ENCODE measurements at places on chromosomes 13 and 19.

- DNase-seq, result no peak
Observed at GRCh38 chr19:45790942-45791341, 1.7 kb downstream of the DMWD start.

- DNase-seq, result no peak
Observed at GRCh38 chr13:50171590-50172282, 156.5 kb downstream of the KCNRG start.

DNA sequence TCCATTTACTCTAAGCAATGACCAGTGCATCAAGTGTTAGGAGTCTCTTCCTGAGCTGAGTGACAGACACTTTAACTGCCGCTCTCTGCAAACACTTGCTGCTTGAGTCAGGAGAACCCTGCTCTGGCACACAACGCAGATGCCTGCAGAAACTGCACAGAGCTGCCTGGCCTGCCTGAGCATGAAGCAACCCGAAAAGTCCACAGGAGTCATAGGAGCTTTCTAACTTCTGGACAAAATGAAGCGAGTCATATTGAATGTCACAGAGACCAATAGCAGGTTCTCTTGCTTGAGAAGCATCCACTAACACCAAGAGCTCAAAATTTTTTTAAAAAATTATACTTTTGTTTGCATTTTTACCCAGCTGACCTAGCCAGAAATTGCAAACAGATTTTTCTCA, 232.4 kb downstream of the LHFPL6 start:
- DNase-seq, result no peak

DNA sequence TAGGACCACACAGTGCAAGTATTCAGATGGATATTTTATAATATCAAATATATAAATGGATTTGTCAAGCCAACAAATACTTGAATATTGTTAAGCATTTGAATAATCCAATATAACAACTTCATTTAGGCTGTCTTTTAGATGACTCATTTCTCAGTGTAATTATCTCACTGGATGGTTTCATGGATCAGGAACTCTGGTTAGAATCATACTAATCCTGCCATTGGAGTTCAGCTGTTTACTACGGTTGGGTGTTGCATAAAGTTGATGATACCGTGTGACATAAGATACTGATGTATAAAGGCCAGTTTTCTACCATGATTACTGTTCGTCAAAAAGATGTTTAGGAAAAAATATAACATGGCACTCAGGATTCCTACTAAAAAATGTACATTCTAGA, 196.3 kb downstream of the TSHZ3 start:
- DNase-seq, result no peak
